ENCODE measurements at places on chromosomes 1 and 21.
A peak's percentile ranks its signal among the peaks of the same experiment; 100 is the strongest.

GRCh38 chr1:159307346-159308020, 5.3 kb downstream of the FCER1A start:
- DNase-seq, result no peak

DNA sequence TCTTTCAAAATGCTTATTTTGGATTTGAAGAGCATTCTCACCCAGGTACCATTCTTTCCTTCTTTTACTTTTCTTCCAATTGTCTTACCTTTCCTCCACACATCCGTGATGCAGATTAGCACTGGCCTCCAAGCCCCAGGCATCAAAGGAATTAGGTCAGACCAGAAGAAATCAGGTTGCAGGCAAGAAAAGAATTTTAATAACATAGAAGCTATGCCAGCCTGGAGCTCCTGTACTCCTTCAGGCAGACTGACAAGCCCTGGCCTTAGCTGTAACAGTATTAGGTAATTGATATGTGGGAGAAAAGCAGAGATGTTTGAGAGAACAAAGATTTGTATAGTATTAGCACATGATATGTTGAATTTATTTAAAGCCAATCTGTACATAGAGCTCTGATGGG, 390.4 kb upstream of the ADGRL2 start:
- no peak for DNase-seq

GRCh38 chr21:25462517-25462971, 144.7 kb downstream of the MRPL39 start:
- DNase-seq, result no peak

DNA sequence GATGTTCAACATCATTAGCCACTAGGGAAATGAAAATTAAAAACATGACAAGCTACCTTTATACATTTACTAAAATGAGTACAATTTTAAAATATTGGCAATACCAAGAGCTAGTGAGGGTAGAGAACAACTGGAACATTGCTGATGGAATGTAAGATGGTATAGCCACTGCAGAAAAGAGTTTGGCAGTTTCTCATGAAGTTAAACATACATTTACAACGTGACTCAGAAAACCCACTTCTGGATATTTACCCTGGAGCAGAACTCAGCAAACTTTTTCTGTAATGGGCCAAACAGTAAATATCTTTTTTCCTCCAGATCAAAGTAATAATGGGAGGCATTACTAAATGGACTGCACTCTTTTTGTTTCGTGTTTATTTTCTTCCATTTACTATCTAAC, 22.1 kb downstream of the LPGAT1 start:
- DNase-seq, result no peak

GRCh38 chr1:91020967-91021685, 709 bp downstream of the ZNF644 start:
- peak; percentile 63 for DNase-seq

DNA sequence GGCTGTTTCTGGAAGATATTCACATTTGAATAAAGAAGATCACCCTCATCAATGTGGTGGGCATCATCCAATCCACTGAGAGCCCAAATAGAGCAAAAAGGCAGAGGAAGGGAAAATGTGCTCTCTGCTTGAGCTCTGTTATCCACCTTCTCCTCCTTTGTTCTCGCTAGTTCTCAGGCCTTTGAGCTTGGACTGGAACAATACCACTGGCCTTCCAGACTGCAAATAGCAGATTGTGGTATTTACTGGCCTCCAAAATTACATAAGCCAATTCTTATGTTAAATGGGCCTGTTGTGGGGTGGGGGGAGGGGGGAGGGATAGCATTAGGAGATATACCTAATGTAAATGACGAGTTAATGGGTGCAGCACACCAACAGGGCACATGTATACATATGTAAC, 219.3 kb downstream of the C1orf94 start:
- no peak for DNase-seq

- no peak for DNase-seq
These were observed 378.5 kb downstream of the SMYD3 start for GRCh38 chr1:246128494-246129069.

DNA sequence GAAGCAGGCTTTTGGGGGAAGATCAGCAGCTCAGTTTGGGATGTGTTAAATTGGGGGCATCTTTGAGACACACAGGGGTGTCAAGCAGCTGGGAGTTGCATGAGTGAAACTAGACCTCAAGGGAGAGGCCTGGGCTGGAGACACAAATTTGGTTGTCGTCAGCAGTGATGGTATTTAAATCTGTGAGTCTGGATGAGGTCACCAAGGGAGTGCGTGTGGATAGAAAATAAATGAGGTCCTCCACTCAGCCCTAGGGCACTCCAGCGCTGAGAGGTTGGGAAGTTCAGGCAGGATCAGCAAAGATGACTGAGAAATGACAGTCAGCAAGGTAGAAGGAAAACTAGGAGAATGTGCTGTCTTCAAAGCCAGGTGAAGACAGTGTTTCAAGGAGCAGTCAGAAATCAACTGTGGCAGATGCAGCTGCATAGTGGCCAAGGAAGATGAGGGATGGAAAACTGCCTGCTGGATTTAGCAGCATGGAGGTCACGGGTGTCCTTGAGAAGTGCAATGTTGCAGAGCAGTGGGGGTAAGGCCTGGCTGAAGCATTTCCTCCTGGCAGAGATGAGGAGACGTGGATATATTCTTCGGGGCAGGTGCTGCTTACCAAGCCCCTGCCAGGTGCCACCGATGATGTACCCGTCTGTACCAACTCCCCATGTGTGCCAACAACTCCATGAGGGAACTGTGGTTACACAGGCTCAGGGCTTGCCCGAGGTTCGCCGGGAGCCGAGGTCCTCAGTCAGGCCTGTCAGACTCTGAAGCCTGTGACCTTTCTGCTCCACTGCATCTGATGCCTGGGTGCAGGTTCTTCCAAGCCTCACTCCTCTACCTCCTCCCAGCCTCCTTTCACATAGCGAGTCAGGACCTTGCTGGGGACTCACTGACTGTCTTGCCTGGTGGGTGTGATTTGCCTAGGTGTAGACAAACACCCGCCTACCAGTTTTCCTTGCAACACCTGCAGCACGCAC, 11.3 kb downstream of the MAP7D1 start:
- no peak for DNase-seq

DNA sequence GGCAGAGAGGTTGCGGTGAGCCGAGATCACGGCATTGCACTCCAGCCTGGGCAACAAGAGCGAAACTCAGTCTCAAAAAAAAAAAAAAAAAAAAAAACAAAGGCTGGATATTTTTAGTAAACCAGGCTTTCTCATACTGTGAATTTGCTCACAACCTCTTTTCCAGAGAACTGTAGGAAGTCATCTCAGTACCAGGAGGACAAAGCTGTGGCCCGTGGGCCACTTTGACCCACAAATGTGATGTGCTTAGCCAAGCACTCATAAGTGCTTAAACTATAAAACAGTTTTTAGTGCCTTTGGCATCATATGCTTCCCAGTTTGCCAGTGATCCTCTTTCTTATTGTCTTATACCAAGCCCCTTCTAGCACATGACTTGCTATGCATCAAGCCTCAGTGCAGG, 46.5 kb downstream of the RNF11 start:
- no peak for DNase-seq

DNA sequence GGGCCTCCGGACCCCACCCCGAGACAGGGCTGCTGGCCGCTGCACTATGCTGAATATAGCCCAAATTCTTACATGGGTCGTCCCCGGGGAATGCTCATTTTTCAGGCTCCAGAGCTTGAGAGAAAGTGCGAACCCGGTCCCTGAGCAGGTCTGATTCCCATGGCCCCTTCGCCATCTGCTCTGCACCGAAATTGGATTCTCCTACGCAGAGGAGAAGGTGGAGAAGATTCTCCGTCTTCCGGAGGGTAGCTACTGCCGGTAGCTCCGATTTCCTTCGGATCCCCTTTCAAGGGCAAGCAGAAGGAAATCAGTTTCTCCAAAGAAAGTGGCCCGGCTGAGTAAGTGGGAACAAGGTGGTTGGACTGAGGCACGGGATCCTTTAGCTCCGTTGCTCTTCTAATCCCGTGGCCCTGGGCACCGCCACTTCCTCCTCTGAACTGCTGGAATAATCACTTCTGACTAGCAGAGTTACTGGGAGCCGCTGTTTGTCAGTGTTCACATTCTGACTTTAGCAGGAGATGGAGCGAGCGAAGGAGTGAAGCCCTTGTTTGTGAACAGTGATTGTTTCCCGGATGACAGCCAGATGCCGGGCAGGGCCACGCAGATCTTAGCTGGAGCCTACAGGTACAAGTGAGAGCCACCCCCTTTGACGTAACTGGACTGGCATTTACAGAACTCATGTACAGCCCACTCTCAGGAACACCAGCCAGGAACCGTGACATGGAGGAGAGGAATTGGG, 1.1 kb upstream of the ZNF496 start:
- no peak for DNase-seq

GRCh38 chr1:206839857-206840256, 25.6 kb upstream of the IL20 start:
- DNase-seq, result no peak

DNA sequence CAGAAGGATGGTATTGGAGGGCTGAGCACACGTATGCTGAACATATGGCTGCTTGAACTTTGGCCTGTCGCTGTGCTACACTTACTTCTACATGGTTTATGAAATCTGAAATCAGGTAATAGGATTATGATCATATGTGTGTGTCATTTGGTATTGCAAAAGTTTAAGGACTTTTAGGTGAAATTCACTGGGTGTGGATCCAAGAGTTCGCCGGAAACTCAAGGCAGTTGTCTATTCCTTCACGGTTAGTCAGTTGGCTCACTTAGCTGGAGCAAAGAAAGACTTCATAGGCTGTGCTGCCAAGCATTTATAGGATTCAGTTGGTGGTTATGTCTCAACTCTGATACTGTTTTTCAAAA, 927 bp downstream of the UAP1 start:
- DNase-seq, result no peak

- DNase-seq, result no peak
These were observed 17.1 kb downstream of the COL6A2 start for GRCh38 chr21:46114963-46115362.

- no peak for DNase-seq
These were observed 64.6 kb upstream of the EFHD2 start for GRCh38 chr1:15344800-15345704.

- DNase-seq, result no peak
These were observed 207.0 kb downstream of the BARHL2 start for GRCh38 chr1:90510143-90510542.

- no peak for DNase-seq
These were observed 15.3 kb upstream of the RNF187 start for GRCh38 chr1:228471762-228472398.

DNA sequence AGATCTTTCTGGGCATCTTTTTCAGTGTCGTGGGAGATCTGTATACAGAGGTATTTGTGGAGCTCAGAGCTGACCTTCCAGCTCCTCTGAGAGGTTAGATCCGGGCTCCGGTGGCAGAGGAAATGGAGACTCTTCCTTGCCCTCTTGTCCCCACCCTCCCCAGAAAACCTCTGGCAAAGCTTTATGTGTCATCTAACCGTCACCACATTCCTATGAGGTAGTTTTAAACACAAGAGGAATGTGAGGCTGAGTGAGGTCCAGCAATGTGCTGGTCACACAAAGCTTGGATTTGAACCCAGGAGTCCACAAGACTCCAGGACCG, 1.2 kb downstream of the CD160 start:
- DNase-seq, result no peak

All from brain pericyte (primary cell).